Stimulated activated CD4-positive, alpha-beta T cell treated with anti-CD3 and anti-CD28 coated beads, Interleukin-4, amount 100 ng/mL, for 1 hour (primary cell): ENCODE measurements at places on chromosomes 6 and 20.

DNA sequence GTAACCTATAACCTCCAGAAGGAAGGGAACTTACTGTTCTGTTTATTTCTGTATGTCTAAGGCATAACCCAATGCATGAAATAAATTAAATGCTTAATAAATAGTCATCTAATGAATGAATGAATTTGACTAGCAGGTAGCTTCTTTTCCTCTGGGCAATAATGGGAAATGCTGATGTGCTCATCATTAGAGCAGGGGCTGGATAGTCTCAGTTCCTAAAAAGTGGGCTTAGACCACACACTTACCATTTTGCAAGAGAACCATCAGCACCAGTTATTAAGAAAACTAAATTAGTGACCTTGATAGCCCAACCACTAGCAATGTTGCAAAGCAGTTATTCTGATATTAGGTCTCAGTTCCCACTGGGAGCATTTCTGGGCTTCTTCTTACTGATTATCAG is 449.7 kb downstream of the CDC5L start:
- no peak for DNase-seq

GRCh38 chr20:909641-910040 is 6.5 kb downstream of the ANGPT4 start:
- no peak for DNase-seq

- DNase-seq = no peak
Measured at GRCh38 chr6:147707524-147707923, 199.0 kb downstream of the SAMD5 start.

DNA sequence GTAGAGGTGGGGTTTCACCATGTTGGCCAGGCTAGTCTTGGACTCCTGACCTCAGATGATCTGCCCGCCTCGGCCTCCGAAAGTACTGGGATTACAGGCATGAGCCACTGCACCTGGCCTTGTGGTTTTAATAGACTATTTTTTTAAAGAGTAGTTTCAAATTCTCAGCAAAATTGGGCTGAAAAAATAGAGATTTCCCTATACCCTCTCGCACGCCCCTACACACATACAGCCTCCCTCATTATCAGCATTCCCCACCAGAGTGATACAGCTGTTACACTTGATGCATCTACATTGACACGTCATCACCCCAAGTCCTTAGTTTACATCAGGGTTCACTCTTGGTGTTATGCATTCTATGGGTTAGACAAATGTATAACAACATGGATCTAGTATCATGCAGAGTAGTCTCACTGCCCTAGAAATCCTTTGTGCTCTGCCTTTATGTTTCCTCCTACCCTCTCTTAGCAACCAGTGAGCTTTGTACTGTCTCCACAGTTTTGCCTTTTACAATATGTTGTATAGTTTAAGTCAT is 103.6 kb downstream of the CDYL start:
- DNase-seq = no peak

- DNase-seq = peak; percentile 52
Measured at GRCh38 chr20:38222231-38222922, 38.2 kb downstream of the KIAA1755 start.

- no peak for DNase-seq
Measured at GRCh38 chr20:35150846-35151579, 3.9 kb upstream of the EDEM2 start.

DNA sequence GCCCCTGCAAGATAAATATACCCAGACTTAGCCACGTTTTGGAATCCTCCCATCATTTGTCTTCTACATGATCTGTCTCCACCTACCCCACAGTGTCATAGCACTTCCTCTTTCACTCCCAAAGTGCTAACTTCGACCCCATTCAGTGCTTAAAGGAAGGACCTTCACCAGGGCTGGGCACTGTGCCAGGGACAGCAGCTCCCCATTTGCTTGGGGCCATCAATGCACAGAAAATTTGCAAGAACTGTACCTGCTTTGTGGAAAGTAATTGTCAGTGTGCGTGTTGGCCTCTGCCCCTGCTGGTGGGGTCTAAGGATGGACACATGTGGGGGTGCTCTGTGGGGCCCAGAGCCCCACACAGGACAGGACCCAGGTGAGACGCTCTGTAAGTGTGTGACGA is 5.2 kb upstream of the BPIFA2 start:
- DNase-seq = no peak

DNA sequence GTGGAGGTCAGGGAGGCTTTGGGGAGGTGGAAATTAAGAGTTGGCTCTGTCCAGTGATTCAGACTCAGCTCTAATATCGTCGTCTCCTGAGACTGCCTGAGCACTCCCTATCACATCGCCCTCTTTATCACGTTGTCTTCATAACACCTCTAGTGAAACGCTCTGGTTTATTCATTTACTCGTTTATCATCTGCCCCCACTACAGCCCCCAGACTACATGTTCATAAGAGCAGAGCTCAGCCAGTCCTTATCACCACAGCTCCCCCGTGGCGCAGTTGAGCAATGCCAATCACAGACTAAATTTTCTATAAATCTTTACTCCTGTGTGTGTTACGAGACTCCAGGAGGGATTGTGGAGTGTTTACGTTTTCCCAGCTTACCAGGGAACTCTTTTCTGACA is 316.2 kb downstream of the ADGRB3 start:
- DNase-seq = no peak

DNA sequence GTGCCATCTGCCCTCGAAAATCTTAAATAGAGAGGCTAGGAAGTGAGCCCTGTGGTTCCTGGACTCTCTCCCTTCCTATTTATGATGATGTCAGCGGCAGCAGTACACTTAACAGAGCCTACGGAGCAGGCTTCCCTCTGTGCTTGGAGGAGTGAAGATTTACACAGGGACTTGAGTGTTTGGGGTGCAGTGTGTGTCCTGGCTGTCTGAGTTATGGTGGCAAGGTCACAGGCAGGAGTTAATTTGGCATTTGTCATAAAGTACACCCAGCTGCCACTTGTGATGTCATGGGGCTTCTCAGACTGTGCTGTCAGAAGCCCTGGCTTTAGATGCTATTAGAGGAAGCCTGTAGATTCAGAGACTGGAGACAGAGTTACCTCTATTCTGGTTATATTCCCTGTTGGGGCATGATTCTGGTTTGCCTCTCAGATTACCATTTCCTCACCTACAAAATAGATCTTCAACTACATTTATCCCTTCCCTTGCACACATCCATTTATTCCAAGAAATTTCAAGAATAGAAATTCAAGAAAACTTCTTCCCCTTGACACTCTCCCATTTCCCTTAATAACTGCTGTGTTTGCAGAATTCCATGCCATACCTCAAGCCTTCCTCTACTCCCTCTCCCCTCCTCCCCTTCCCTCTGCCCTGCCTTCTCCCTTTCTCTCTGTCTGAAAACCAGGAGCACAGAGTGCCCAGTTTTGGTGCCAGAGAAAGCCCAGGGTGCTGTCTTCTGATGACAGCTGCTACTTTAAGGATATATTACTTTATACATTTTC is 72.1 kb downstream of the SLC24A3 start:
- no peak for DNase-seq

DNA sequence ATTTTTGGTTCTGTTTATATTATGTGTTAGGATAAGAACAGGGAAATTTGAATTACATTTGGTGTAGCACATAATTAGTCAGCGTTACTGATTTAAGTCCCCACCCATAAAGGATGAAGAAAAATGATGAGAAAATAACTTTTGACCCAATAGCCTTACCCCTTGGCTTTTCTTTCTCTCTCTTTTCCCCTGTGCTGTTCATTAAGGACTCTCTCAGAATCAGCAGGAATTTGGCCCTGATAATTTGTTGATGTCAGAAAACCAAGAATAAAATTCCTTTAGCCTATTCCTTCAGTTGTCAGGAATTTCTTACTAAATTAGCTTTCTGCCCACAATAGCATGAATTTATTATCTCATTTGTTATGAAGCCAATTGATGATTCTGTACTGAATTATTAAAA is 18.5 kb downstream of the PLCB1 start:
- no peak for DNase-seq

- no peak for DNase-seq
Measured at GRCh38 chr20:24289737-24290481, 179.5 kb upstream of the SYNDIG1 start.
